Motor neuron (in vitro differentiated cells): ENCODE measurements at places on chromosomes 2 and 18.

DNA sequence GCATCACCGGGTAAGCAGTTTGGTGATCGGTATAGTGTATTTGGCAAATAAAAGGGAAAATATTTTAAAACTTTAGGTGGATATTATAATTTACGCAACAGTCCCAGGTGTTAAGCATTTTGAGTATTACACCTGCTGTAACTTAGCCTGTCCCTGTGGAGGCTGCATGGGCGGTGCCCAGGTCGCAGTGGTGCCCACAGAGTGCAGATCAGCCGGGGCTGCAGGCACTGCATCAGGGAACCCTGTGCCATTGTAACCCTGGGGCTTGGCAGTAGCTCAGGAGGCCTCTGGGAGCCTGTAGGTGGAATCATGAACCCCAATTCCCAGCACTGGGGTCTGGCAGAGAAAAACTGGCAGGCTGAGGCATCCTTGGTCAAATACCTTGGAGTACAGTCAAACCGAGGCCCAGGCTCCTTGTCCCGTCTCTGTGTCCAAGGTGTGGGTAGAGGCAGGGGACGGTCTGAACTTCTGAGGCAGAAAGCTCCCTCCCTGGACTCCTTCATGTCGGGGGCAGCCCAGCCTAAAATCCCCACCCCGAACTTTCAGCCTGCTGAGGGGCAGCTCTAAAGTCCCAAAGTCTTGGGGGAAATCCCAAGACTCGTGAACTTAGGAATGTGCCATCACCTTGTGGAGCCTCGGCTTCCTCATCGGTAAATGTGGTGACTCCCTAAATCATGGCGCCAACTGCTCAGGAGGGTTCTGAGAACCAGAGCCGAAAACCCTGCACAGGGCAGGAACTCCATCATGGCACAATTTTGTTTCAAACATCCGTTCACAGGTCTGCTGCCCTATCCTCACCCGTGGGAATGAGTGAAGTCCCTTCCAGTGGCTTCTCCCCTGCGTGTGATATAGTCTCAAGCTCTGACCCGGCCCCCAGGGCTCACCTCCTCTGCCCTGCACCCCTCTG, 85.7 kb downstream of the INHBB start:
- no peak for ATAC-seq

- ATAC-seq, result no peak
Observed at GRCh38 chr2:75071766-75072165, 113.3 kb downstream of the POLE4 start.

- peak; percentile 77 for ATAC-seq
Observed at GRCh38 chr2:36396878-36397539, 41.4 kb downstream of the CRIM1 start.

DNA sequence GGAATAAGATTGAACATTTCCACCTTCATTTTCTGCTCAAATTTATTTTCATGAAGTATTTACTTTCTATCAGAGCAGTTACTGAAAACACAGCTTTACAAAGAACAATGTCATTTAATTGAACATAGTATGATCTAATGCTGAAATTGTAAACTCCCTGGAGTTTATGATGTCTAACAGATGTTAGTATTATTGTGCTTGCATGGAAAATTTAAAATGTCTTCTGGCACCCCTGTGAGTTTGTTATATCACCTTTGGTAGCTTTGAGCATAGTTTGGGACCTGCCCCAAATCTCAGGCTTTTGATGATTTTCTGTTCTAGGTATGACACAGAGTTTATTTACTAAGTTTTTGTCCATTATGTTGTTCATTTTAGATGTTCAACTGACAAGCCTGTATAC, 28.1 kb downstream of the FAM171B start:
- no peak for ATAC-seq

DNA sequence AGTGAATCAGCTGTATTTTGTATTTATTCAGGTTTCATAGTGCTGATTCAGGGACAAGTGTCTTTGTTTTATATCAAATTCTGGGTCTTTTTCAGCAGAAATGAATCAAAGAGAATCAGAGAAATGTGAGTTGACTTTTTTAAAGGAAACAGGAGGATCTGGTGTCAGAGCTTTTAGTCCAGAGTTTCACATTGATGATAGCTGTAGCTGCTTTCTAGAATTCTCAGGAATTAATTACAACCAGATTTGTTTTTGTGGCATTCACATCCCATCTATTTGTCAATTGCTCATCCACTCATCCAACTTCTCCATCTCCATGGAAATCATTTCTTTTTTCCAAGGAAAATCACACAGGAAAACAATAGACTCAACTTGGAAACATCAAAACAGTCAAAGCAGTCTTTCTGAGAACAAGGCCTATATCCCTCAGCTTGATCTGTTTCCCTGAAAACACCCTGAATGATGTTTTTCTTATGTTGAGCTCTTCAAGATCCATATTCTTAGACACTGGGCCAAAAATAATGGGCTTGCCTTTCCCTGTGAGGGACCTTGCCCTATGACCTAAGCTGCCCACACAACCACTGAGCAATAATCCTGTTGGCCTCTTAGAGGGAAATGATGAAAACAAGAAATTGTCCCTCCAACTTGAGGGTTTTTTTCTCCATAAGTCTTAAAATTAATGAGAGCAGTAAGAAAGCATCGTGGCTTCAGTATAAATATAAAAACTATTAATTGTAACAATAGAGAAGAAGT, 249.5 kb upstream of the FN1 start:
- ATAC-seq, result no peak
